ENCODE measurements at places on chromosomes 4 and X.

DNA sequence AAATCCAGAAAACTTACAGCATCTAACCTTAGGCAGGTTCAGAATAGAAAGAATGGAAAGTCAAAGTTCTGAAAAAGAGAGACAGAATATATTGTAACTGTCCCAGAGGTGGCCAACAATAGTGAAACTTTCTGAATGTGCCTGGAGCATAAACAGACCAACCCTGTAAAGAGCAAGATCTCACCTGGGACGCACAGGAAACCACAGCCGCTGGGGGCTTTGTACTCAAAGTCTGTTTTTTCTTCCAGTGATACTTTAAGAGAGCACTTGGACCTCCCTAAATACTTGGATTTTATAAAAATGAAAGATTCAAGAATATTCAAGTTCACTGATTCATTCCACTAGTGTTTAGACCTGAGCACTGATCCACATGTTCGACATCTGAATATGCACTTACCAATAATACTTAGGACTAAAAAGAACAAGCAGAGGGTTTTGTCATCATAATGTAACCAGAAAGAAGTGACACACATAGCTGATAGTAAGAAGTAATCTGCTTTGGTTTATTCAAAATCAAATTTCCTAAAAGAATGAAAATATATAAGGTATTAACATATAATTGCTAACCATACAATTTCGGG is 35.3 kb downstream of the ARAP2 start:
- DNase-seq = no peak
- H3K27me3 ChIP-seq = no peaks in the 10 kb centered on the region
- no peak overlapping the region for H3K27ac ChIP-seq
- no peaks in the 10 kb centered on the region for H3K36me3 ChIP-seq

GRCh38 chr4:168096407-168096784 is 4.1 kb downstream of the ANXA10 start:
- DNase-seq = no peak
- H3K4me3 ChIP-seq = no peak overlapping the region
- no peaks in the 10 kb centered on the region for H3K27me3 ChIP-seq
- H3K36me3 ChIP-seq = no peaks in the 10 kb centered on the region
- H3K4me1 ChIP-seq = no peaks in the 10 kb centered on the region
- H3K27ac ChIP-seq = no peak overlapping the region

DNA sequence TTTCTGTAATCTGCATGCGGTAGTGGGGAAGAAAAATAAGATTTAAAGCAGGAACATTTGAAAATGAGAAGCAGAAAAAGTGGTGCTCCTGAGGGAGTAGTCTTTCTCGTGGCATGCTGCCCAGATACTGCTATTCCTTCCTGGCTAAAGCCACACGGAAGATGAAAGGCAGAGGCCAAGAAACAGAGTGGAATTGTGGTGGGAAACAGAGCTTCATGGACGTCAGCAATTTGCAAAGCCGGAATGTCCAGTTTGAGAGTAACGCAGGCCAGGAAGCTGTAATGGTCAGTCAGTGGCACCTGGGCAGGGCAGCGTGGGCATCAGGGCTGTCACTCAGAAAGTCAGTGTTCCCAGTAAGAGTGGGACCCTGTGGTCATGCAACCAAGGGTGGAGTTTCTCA is 63.7 kb upstream of the FMR1 start:
- H3K36me3 ChIP-seq = no peaks in the 10 kb centered on the region
- H3K4me3 ChIP-seq = no peak overlapping the region
- no peaks in the 10 kb centered on the region for H3K4me1 ChIP-seq
- H3K27me3 ChIP-seq = no peaks in the 10 kb centered on the region
- H3K27ac ChIP-seq = no peak overlapping the region
- no peak for DNase-seq

DNA sequence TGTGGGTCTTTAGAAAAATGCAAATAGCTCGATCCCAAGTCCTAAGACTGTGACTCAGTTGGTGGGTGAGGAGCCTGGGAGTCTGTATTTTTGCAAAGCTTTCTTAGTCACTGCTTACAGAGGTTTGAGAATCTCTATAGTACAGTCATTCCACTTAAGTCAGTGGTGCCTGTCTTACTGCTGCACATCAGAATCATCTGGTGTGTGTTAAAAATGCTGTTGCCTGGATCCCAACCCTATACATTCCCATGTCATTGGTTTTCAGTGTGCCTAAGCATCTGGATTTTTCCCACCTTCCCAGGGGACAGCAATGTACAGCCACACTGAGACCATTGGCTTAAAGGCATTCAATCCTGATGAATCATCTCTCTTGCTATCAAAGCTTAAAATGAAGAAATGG is 21.0 kb upstream of the GEMIN8 start:
- H3K36me3 ChIP-seq = no peaks in the 10 kb centered on the region
- no peak for DNase-seq
- H3K4me1 ChIP-seq = no peaks in the 10 kb centered on the region
- H3K27me3 ChIP-seq = peaks cover 61% of the 10 kb centered on the region

DNA sequence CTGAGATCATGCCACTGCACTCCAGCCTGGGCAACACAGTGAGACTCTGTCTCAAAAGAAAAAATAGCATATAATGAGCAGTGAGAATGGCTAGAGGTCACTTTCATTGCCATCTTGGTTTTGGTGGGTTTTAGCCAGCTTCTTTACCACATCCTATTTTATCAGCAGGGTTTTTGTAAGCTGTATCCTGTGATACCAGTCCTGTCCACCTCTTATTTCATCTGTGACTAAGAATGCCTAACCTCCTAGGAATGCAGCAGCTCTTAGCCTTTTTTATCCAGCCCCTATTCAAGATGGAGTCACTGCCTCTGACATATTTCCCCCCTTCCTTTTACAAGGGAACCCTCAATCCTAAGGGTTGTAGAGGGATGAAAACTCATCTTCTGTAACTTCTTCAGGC is 26.1 kb upstream of the IGFBP7 start:
- no peaks in the 10 kb centered on the region for H3K4me1 ChIP-seq
- no peak overlapping the region for H3K27ac ChIP-seq
- H3K36me3 ChIP-seq = no peaks in the 10 kb centered on the region
- no peak for DNase-seq
- no peak overlapping the region for H3K4me3 ChIP-seq

DNA sequence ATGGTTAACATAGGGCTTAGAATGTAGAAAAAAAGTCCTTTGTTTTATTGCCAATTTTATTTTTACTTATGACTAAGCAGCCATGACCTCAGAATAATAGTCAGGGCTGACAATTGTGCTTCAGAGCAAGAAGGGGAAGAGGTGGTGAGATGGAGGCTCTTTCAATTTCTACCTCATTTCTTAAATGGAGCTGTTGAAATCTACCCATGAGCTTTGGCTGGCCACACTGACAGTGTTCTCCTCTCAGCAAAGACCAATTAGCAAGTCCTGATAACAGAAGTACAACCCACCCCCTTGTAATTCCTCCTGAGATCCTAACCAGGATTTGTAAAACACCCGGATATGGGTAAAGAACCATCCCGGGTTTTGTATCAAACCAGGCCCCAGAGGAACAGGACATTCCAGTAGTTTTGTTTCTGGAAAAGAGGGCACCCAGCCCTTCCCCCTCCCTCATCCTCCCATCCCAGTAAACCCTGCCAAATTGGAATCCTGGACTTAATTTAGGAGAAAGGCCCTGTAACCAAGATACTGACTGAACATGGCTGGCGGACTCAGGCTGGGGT is at the start of gene HEPH:
Gene HEPH (plus strand): TSS at position 399 of the 563 bp plus-strand sequence. CDS start 6,324 bp downstream, outside the sequence.
- H3K4me3 ChIP-seq = peak within 1 kb of the TSS; percentile 3
- DNase-seq = no peak
- no peaks in the 10 kb centered on the region for H3K36me3 ChIP-seq
- peak within 1 kb of the TSS; percentile 58 for H3K27ac ChIP-seq

DNA sequence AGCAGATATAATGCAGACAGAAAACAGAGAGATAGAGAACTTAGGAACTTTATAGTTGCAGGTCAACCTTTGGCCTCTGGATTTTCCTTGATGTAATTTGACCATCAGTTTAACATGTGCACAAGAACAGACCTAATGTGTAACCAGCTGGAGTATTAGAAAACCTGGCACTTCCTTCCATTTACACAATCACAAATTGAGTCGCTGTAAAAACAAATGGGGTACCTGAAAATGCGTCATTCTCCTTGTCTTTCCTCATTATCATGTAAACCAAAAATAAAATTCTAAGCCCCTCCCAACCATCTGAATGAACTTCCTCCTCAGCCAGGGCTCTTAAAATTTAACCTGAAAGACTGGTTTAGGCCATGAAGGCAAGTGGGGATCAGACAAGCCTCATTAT is 358.4 kb upstream of the MAGEB16 start:
- H3K27me3 ChIP-seq = peaks cover 11% of the 10 kb centered on the region
- no peak overlapping the region for H3K4me3 ChIP-seq
- no peak for DNase-seq
- H3K27ac ChIP-seq = no peak overlapping the region

DNA sequence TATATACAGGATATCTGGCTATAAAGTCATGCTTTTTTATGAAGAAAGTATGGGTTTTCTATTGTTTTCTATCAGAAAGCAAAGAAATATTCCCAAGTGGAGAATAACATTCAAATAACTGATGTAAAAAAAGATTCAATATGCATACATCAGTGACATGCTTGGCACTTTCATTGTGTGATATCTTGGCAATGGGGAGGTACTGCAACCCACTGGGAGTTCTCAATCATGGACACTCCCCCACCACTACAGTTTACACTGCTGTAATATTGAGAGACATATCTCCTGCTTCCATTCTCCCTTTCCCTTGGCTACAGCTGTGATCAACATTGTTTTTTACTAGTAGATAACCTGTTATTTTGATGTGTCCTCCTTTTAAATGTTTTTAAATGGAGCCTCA is 257.8 kb downstream of the CAMK2D start:
- no peak overlapping the region for H3K27ac ChIP-seq
- H3K4me1 ChIP-seq = peaks cover 18% of the 10 kb centered on the region
- H3K4me3 ChIP-seq = no peak overlapping the region
- H3K27me3 ChIP-seq = no peaks in the 10 kb centered on the region
- no peaks in the 10 kb centered on the region for H3K36me3 ChIP-seq

DNA sequence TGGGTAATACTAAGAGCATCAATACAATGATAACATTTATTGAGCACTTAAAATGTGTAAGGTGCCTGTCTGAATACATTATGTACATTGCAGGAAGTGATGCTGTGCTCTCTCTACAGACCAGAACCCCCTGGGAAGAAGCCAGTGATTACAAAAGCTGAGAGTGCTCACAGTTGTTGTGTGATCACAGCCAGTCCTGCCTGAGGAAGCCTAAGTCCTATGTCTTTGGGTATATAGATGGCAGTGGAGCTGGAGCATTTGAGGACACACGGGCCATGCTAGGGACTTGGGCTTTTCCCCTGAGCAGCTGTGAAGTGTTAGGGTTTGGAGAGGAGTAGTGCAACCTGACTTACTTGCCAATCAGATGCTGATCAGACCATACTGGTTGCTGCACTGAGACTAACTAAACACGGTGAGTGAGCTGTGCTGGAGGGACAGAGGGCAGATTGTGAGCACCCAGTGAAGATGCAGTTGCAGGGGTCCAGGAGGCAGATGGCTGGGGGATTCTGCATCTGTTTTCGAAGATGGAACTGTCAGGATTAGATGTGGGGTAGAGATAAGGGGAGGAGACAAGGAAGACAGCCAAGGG is 60.8 kb upstream of the TBC1D14 start:
- no peak overlapping the region for H3K27ac ChIP-seq
- no peak overlapping the region for H3K4me3 ChIP-seq
- H3K27me3 ChIP-seq = no peaks in the 10 kb centered on the region
- no peak for DNase-seq

GRCh38 chrX:105282077-105282476 is 61.6 kb upstream of the TEX13A start:
- no peak overlapping the region for H3K4me3 ChIP-seq
- no peaks in the 10 kb centered on the region for H3K36me3 ChIP-seq
- no peak for DNase-seq
- H3K27me3 ChIP-seq = peaks cover 18% of the 10 kb centered on the region

DNA sequence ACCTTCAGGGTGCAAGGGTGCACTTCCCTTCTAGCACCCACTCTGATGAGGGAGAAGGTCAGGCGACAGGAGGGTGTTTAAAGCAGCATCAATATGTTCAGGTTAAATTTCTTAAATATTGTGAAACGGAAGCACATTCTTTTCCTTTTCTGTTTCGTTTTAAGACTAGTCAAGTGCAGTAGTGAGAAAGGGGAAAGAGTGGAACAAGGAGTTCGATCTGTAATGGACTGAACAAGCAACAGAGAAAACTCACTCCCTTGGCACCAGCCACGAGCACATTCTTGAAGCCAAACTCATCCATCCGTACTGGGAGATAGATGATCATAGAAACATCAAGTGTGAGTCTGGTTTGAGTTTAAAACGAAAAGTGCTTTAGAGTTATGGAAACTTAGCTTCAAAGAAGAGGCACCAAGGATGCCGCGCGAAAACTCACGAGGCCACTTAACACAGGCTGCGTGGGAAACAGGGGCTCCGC is 815 bp downstream of the FAM53A start:
- H3K4me1 ChIP-seq = peaks cover 6% of the 10 kb centered on the region
- DNase-seq = no peak
- H3K27me3 ChIP-seq = no peaks in the 10 kb centered on the region
- H3K36me3 ChIP-seq = no peaks in the 10 kb centered on the region
- peak overlapping the region; percentile 52 for H3K4me3 ChIP-seq

GRCh38 chrX:13661735-13662288 is 8.9 kb downstream of the TCEANC start:
- peaks cover 14% of the 10 kb centered on the region for H3K4me1 ChIP-seq
- no peak for DNase-seq
- no peaks in the 10 kb centered on the region for H3K36me3 ChIP-seq
- no peaks in the 10 kb centered on the region for H3K27me3 ChIP-seq

DNA sequence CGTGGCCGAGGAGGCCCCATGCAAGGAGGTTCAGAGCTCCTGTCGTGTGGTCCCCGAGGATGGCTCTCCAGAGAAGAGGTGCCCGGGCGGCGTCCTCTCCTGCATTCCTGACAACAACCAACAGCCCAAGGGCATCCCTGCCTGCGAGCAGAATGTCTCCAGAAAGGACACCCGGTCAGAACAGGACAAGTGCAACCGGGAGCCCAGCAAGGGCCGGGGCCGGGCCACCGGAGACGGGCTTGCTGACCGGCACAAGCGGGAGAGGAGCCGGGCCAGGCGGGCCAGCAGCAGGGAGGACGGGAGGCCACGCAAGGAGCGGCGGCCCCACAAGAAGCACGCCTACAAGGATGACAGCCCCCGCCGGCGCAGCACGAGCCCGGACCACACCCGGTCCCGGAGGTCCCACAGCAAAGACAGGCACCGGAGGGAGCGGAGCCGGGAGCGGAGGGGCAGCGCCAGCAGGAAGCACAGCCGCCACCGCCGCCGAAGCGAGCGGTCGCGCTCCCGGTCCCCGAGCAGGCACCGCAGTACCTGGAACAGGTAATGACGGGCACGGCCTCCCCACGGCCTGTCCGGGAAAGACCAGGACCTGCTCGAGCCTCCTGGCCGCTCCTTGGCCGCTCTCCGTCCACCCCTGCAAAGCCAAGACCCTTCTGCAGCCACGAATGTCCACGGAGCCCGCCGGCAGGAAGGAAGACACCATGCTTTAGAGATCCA is 9.8 kb downstream of the AKAP17A start:
- no peaks in the 10 kb centered on the region for H3K4me1 ChIP-seq
- peak; percentile 47 for DNase-seq
- no peak overlapping the region for H3K4me3 ChIP-seq
- H3K36me3 ChIP-seq = peaks cover 70% of the 10 kb centered on the region

- no peaks in the 10 kb centered on the region for H3K4me1 ChIP-seq
- H3K36me3 ChIP-seq = no peaks in the 10 kb centered on the region
- H3K27ac ChIP-seq = no peak overlapping the region
- no peaks in the 10 kb centered on the region for H3K27me3 ChIP-seq
Observed at GRCh38 chrX:30349946-30350345, 40.8 kb upstream of the NR0B1 start.

GRCh38 chr4:138927072-138927471 is 88.5 kb upstream of the NOCT start:
- DNase-seq = no peak
- no peaks in the 10 kb centered on the region for H3K4me1 ChIP-seq
- H3K27me3 ChIP-seq = no peaks in the 10 kb centered on the region
